Stimulated activated CD4-positive, alpha-beta T cell treated with anti-CD3 and anti-CD28 coated beads, Interleukin-1b, Interleukin-23, amount 100 ng/mL, for 1 hour (primary cell): ENCODE measurements at places on chromosomes 2 and 18.

DNA sequence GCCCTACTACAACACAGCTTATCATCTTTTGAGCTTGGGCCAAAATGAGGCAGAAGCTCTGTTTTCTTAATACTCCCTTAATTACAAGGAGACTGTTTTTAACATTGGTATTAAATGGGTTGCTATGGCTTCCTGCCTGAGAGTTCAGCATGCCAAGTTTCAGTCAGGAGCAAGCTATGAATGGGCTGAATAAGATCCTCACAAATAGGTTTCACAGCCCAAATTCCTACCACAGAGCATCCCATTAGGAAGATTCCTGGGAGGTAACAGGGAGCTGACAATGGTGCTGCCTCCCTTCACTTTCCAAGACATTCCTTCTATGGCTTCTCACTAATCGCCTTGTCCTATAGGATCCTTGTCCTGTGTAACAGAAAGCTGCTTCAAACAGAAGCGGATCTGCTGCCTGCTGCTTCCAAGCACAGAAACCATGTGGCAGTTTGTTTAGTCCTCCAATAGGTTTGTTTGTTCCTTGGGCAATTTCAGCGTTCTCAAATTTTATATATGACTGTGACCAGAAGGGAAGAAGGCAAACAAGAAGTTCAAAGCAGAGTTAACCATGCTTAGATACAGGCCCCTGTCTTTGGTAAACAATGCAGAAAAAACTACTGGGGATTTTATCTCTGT, 70.9 kb downstream of the NCKAP5 start:
- no peak for DNase-seq

GRCh38 chr2:30149976-30150375, 3.2 kb downstream of the YPEL5 start:
- no peak for DNase-seq

GRCh38 chr2:197209246-197209645, 101.3 kb downstream of the ANKRD44 start:
- DNase-seq: no peak

- DNase-seq: no peak
Observed at GRCh38 chr2:222903234-222904220, 42.7 kb downstream of the ACSL3 start.

DNA sequence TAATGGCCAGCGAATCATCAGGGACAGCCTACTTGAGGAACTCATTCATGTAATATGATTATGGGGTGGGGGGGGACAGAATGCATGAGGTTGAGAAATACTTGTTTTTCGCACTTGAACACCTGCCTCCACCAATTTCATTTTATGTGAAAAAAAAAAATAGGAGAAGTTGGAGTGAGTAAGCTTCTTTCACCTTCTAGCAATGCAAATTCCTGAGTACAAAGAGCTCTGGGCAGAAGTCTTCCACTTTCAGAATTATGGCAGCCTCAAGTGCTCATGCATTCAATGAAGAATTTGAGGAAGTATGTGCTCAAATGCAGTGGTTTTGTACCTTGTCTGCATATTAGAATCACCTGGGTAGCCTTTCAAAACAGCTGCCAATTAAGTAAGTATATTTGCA, 40.1 kb upstream of the GPD2 start:
- no peak for DNase-seq
